ENCODE measurements at places on chromosomes 3 and 15.

- DNase-seq, result no peak
These were observed 46.2 kb upstream of the PLCL2 start for GRCh38 chr3:16838561-16838960.

DNA sequence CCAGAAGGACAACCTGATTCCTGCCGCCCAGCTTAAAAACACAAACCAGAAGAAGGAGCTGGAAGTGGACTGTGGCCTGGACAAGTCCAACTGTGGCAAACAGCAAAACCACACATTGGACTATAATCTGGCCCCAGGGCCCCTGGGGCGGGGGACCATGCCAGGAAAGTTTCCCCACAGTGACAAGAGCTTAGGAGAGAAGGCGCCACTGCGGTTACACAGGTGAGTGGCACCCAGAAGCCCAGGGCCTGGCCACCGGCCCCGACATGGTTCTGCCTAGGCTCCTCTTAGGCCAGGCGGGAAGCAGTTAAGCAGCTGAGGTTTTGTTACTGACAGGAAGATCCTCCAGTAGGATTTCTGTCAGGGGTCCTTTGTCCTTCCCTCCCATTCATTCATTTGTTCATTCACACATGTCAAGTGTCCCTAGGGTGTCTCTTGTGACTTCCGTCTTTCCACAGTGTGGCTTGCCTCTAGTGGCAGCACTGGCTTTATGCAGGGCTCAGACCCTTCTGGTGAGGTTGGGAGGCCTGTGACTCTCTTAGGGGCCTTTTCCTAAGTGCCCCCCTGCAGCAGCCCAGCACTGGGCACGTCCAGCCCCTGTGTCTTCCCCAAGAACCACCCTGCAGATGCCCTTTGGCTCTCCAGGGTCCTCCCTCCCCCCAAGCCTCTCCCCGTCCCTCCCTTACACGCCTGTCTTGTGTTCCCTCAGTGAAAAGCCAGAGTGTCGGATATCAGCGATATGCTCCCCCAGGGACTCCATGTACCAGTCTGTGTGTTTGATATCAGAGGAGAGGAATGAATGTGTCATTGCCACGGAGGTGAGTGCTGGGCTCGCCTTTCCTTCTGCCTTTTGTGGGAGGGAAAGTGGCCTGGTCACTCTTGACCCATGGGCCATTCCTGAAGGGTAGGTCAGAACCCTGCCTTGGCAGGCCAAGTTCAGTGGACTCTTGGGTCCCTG lies 7.8 kb downstream of the DLL4 start:
- no peak for DNase-seq

DNA sequence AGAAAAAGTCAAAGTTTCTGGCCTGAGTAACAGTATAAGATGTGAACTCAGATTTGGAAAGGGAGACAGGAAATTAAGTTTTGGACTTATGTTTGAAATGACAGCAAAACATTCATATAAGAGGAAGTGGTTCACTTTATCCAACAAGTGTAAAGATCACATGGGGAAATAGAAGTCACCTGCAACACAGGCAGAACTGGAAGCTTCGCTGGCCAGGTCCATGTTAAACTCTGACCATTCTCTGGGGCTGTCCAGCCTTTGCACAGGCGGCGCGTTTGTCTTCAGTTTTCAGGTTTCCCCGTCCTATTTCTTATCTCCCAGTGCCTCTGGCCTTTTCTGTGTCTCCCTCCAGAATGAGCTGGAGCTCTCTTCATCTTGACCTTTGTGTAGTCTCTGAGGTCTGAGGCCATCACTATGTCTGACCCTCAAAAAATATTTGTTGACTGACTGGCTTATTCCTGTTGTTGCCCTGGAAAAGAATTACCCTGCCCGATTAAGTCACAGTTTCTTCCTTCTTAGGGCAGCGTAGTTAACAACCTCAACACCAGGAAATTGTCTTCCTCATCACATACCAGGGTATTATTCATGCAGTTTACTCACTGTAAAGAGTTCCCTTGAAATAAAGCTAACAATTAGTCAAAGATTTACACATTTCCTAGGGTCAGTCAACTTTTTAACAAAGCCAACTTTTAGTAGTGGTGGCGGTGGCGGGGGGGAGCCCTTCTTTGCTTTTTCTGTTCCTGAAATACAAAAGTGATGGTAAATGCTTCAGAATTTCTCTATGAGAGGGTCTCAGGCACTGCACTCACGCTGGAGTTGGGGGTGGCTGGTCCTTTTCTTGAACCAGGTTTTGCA lies 959 bp upstream of the RASA2 start:
- no peak for DNase-seq

- DNase-seq, result no peak
These were observed 67.1 kb downstream of the AAGAB start for GRCh38 chr15:67187351-67187854.

- DNase-seq, result no peak
These were observed 80.2 kb downstream of the ZNF280D start for GRCh38 chr15:56653107-56653506.

- no peak for DNase-seq
These were observed 268.0 kb upstream of the ARRDC4 start for GRCh38 chr15:97692301-97693015.

GRCh38 chr3:154783521-154783931 lies 296.6 kb upstream of the MME start:
- DNase-seq, result no peak

GRCh38 chr3:137764563-137765309 lies 621 bp downstream of the SOX14 start:
- no peak for DNase-seq

DNA sequence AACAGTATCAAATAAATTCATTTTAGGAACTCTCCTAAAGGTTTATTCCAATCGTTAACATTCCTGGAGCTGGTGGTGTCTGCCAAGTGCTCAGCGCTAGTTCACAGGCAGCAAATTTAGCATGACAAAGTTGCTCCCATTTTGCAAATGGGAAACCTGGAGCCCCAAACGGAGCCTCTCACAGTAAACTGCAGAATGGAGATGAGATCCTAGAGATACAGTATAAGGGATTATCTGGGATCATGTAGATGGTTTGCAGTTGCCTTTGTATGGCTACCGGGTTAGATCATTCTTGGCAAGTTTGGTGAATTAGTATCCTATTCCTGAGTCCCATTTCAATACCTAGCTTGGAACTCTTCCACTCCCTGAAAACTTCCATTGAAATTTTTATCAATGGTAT lies 173.7 kb downstream of the CDIN1 start:
- no peak for DNase-seq

DNA sequence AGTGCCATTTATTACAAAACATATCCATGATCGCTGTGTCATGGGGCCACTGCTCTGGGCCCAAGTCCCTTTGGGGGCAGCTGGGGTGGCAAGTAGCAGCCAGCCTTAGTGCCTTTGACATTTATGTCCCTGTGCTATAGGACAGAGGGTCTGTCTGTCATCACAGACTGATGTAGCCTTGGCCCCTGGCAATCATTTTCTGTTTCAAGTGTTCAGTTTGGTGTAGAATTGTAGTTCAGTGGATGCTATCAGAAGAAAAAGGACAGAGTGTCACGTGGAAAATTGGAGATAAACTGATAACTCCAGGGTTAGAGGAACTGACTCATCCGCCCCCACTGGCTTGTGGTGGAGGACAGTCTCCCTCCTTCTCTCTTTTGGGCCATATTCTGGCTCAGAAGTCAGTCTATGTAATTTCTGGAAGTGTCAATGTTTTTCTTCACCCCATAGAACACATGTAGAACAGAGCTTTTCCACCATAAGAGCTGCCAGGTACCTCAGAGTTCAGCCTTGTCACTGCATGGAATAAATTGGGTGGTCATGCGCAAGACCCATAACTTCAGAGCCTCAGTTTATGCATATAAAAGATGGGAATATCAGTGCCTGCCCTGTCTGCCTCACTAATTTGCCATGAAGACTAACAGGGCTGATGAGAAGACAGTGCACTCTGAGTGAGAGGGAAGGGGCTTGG lies 4.5 kb upstream of the MRPS22 start:
- no peak for DNase-seq

DNA sequence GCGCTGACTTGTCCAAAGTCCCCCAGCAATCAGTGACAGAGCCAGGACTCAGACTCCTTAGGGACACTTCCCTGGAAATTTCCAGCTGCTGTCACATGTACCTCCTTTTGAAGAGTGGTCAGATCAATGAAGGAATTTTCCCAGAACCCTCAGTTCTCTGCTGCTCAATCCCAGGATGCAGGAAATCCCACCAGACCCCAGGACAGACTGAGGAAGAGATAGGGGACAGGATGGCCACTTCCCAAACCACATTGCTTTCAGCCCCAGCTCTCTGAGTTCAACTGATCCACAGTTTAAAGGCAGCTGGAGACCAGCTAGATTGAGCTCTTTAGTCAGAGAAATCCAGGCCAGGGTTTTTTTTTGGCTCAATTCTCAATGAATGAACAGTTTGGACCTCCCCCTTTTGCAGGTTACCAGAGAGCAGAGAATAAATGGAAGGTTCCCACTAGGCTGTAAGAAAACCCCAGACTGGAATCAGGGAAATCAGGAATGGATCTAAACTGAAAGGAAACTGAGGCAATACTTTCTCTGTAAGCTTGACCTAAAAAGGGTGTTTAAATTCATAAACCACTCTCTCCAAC lies 1.5 kb downstream of the CYP1A1 start:
- DNase-seq, result no peak

- DNase-seq, result no peak
These were observed 21.4 kb upstream of the PPARG start for GRCh38 chr3:12267376-12268030.

DNA sequence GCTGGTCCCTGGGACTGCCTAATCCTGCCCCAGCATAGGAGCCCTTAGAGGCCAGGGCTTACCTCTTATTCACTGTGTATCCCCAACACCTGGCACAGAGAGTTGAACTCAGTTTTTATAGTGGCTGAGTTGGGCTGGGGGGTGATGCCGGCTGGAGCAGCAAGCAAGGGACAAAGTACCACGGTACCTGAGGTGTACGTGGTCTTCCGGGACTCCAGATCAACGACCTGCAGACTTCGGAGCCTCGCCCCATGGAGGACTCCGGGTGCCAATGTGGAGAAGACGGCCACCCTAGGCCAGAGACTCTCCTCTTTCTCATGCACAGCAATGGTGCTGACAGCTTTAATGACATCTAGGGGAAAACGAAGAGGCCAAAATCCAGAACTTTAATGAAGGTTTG lies 8.1 kb downstream of the WDR73 start:
- no peak for DNase-seq

DNA sequence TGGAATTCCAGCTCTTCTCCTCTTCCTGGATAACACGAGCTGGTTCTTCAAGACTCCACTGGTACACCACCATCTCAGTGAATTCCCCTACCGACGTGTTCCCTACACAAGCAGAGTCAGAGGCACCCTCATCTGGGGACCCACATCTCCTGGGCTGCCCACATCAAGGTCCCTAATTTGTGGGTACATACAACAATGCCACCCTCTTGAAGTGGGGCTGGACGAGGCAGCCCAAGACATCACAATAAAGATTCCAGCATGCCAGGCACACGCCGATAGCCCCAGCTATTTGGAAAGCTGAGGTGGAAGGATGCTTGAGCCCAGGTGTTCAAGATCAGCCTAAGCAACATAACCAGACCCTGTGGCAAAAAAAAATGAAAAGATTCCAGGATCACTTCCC lies 221.2 kb upstream of the LINGO1 start:
- DNase-seq, result no peak

DNA sequence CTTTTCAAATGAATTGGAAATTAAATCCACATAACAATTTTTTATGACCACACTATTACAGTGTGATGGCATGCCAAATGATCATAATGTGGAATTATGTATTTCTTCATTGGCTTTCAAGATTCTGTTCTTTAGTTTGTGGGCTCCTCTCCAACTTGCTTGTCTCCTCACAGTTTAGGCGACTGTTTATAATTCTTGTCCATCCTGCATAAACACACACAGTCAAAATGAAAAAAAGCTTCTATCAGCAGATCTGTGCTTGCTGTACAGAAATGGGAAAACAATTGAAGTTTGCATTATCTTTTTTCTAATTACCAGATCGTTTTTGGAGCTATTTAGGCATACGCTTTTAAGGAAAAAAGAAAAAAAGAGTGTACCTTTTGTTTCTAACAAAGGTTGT lies 37.0 kb downstream of the OPA1 start:
- no peak for DNase-seq

GRCh38 chr3:186453531-186453930 lies 90.6 kb downstream of the CRYGS start:
- DNase-seq, result no peak

DNA sequence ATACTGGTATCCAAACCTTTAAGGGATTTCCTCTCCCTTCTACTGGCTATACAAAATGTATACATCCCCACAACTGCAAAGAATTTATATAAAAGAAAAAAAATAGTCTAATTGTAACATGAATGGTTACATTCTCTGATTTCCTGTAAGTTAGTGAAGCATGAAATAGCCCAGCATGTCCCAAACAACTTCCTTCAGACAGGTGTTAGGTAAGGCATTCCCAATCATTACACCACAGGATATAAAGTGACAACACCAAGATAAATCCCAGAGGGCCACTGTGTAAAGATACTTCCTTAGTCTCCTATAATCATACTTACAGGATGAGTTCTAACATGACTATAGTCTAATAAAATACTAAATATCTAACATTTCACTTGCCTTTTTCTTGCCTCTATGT lies 7.6 kb downstream of the CMTM6 start:
- no peak for DNase-seq

GRCh38 chr3:124117486-124117885 lies 125.6 kb upstream of the ROPN1 start:
- DNase-seq, result no peak

GRCh38 chr3:15844889-15845288 lies 47.1 kb upstream of the ANKRD28 start:
- DNase-seq, result no peak

GRCh38 chr3:56975567-56975966 lies 84.9 kb upstream of the SPATA12 start:
- no peak for DNase-seq

DNA sequence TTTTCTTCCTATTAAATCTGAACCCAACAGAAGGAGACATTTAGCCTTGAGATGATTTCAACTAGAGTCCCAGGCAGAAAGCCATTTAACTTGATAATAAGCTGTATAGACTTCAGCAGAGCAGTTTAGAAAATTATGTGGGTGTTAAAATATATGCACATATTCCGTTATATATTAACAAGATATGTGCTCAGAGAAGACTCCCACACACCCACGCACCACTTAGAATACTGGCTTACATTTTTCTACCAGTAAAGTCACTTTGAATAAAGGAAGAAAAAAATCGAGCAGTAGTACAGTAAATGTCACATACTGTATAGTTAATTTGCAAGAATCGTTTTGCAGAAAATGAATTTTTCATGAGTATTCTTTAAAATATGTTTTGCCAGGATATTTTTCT lies 599.3 kb downstream of the FGF12 start:
- no peak for DNase-seq

GRCh38 chr15:77582763-77583162 lies 49.9 kb downstream of the LINGO1 start:
- no peak for DNase-seq

GRCh38 chr15:71142780-71143179 lies 27.5 kb downstream of the THSD4 start:
- DNase-seq, result no peak
